ENCODE measurements at places on chromosomes 7 and 10.

DNA sequence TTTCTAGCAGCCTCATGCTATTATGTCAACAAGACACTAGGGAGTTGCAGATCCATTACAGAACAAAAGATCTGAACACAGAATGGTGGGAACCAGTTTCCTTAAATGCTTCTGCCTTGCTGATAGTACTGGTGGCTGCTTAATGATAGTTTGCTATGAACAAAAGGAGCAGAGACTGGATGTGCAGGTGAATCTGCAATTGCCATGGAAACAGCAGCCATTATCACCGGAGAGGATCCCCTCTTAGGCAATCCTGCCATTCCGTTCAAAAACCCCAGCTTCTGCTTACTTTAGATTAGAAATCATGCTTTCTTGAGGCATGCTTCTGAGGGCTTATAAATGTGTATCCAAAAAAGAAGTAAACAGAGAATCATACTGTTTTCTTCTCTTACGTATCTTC, 80.0 kb upstream of the PRKAR2B start:
- DNase-seq: no peak

- no peak for DNase-seq
Observed at GRCh38 chr10:15427843-15428414, 56.8 kb upstream of the FAM171A1 start.

- DNase-seq: no peak
Observed at GRCh38 chr10:73494213-73494612, 1.6 kb downstream of the PPP3CB start.

DNA sequence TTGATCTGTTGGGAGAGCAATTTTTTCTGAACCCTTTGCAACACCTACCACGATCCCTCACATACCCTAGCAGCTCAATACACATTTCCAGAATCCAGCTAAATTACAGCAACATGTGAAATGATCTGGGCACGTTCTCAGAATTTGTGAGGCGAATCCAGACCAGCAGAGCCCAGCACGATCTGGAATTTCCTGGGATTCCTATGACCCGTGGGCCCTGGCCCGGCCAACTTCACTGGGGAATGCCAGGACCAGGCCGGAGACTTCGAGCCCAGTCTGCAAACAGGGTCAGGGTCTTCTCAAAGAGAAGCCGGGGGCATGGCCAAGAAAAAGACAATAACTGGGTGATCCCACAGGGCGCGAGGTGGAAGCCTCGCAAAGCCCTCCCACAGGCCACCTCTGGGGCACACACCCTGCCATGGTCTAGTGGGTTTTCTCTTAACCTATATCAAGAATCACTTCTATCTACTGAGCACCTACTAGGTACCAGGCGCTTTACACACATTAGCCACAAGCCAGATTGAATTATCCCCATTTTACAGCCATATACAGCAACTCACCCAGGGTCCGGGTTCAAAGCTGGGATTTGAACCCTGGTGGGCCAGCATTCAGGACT, 33.8 kb downstream of the FAM53B start:
- no peak for DNase-seq

DNA sequence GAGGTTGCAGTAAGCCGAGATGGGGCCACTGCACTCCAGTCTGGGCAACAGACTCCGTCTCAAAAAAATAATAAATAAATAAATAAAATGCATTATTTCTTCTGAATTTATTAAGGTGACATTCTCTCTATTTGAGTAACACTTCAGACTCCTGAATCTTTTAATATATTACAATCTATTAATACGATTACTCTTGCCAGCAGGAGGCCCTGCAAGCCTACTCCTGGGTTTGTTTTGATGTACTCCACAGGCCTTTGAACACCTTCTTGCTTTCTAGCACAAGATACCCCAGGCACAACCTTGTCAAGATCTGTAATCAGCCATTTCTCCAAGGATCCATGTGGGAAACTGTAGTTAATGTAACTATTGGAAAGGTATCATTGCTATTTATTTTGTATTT, 63.5 kb downstream of the COBL start:
- DNase-seq: no peak

DNA sequence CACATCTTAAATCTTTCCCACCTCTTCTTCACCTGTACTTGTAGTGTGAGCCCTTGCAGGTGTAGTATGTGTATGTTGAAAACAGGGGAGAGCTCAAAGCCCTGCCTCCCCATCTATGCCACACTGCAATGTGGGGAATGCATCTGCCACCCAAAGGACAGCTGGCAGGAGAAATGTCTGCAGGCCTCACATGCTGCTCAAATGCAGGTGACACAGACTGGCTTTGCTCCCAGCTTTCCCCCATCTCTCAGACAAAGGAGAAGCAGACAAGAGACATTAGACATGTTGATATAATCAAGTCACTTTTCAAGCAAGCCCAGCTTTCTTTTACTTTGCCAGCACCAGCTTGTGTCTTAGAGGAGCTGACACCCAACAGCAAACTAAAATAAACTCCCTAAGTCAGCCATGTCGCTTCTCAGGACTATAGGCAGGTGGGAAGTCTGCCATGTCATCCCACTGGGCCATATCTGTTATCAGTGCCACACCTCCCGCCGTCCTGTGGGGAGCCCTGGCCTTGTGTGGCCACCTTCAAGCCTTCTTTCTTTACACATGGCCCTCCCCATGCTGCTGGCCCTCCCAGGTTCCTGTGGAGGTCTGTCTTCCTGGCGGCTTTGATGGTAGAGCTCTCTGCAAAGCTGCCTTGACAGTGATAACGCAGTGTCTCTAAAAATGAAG, 102.1 kb downstream of the CXCL12 start:
- no peak for DNase-seq

Data from CD4-positive, alpha-beta T cell treated with Interleukin-15 for 4 hours (primary cell).